ENCODE measurements at places on chromosomes 4 and X.

DNA sequence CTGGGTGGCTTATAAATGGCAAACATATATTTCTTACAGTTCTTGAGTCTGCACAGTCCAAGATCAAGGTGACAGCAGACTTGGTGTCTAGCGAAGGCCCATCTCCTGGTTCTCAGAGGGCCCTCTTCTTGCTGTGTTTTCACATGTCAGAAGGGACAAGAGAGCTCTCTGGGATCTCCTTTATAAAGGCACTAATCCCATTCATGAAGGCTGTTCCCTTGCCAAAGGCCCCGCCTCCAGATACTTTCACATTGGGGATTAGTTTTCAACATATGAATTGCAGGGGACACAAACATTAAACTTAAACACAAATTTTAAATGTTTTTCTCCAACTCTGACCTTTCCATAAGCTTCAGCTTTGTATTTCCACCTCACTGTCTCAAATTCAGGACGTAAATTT lies 1135.0 kb upstream of the TENM3 start:
- no peak for DNase-seq

- no peak for DNase-seq
Measured at GRCh38 chrX:67714004-67714403, 170.2 kb downstream of the AR start.

GRCh38 chrX:43805579-43805978 lies 76.7 kb downstream of the MAOB start:
- DNase-seq: no peak

DNA sequence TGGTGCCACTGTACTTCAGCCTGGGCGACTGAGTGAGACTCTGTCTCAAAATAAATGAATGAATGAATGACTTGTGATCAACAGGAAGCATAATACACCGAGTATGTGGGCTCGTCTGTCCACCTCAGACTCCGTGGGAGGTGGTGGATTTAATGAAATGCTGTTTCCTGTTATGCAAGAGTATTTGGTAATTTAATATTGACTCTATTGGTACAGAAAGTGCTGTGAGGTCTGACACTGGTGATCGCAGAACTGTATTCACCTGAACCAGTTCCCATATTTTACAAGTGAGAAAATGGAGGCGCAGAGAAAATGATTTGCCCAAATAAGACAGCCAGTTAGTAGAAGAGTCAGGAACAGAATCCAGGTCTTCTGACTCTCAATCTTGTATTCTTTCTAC lies 423.3 kb downstream of the RAPGEF2 start:
- DNase-seq: no peak

DNA sequence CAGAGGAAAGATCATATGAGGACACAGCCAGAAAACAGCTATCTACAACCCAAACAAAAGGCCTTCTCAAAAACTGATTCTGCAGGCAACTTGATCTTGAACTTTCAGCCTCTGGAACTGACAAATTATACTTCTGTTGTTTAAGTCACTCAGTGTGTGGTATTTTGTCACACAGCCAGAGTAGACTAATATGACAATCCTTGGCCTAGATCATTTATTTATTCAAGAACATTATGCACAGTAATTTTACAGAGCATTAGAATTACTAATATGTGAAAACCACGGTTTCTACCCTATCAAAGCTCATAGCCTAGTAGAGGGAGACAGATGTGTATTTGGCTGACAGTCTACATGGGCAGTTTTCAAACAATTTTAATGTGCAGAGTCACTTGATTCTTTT lies 167.8 kb upstream of the PCDH18 start:
- DNase-seq: no peak

GRCh38 chr4:158814636-158815330 lies 46.0 kb downstream of the FNIP2 start:
- no peak for DNase-seq

- no peak for DNase-seq
Measured at GRCh38 chrX:39773923-39774773, 323.6 kb downstream of the BCOR start.

- no peak for DNase-seq
Measured at GRCh38 chr4:8041172-8041571, 101.5 kb upstream of the AFAP1 start.

DNA sequence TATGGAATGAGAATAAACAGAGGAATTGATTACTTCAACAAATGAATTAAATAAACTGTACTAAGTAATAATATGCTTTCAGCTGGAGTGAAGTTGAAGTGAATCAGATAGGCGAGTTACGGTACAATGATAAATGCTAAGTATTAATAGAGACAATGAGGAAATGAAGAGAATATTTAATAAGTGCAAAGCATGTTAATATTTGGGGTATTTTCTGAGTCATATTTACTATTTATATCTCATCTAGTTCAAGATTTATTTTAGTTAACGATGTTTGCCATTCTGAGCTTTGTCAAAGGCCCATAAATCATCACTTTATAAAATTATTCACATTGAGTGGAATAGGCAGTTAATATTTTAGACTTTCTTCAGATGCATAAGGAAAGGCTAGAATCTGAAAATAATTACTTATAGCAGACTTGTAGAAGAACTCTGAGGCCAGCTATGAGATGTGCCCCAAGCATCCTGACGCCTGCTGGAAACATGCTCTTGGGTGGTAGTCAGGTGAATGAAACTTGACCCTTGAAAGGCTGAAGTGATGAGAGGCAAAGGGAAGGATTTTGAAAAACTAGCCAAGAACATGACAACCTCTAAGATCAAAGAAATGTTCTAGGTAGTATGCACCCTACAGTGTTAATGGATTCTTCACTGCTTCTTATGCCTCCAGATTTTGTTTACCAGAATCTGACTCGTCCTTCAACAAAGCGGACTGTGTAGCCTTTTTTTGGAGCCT lies 133.8 kb upstream of the STIM2 start:
- DNase-seq: no peak

DNA sequence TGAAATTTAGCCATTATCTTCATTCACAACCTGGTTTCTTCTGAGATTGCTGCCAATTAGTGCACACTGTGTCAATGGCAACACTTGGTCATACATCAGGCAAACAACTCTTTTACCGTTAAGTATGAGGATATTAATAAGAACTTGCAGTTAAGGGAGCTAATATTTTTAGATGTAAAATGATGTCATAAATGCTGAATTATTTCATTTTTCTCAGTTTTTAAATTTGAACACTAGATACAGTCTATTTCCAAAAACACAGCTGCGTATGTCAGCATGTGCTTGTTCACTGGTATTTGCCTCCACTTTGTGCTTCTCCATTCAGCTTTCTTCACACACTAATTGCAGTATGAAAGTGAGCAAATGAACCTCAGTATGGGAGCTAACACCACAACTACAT lies 1.6 kb downstream of the KLHL13 start:
- DNase-seq: no peak

DNA sequence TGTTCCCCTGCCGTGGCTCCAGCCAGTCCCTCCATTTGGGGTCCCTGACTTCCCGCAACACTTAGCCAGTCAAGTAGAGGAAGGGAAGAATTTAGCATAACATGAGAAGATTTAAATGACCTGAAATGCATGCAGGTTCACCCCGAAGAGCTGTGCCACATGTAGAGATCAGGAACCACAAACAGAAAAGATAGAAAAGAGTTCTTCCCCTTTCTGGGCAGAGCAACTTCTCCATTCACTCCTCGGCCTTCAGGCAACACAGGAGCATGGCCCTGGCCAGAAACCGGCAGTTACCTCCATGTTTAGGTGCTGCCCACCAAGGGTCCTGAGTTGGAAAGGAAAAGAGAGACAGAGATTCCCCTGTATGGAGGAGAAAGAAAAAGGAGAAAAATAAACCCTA lies 5.2 kb downstream of the NLRP2B start:
- no peak for DNase-seq

GRCh38 chrX:15679246-15679645 lies 14.6 kb upstream of the CLTRN start:
- DNase-seq: no peak

DNA sequence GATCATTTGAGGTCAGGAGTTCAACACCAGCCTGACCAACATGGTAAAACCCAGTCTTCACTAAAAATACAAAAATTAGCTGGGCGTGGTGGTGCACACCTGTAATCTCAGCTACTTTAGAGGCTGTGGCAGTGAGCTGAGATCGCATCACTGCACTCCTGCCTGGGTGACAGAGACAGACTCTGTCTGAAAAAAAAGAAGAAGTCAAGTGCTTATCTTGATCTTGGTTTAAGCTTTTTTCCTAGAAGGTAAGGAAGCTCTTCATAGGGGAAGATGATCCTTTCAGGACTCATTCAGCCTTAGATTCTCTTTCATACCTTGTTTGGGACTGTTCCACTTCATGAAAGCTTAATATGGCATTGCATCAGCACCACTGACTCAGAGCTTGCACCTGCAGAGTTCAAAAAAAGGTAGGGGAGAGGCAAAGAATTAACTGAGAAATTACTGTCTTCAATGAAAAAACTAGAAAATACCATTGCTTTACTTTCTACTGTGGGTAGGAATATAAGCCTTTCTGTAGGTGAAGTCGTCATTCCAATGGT lies 70.8 kb upstream of the EPGN start:
- no peak for DNase-seq

DNA sequence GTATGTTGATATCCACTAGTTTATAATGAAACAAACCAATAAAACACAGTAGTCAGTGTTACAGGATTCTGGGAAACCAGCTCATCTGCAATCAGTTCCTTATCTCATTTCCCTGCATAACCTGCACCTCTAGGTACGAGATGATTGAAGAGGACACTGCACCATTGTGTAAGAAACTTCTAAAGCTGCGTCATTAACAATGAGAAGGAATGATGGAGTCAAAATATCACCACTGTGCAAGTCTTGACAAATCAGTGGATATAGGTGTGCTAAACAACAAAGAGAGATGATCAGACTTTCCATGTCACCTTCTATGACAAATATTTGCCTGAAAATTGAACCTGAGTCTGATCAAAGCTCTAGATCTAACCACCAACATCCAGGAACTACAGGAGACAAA lies 40.7 kb upstream of the DHX15 start:
- DNase-seq: no peak

- DNase-seq: no peak
Measured at GRCh38 chr4:150867148-150867547, 147.9 kb downstream of the LRBA start.

DNA sequence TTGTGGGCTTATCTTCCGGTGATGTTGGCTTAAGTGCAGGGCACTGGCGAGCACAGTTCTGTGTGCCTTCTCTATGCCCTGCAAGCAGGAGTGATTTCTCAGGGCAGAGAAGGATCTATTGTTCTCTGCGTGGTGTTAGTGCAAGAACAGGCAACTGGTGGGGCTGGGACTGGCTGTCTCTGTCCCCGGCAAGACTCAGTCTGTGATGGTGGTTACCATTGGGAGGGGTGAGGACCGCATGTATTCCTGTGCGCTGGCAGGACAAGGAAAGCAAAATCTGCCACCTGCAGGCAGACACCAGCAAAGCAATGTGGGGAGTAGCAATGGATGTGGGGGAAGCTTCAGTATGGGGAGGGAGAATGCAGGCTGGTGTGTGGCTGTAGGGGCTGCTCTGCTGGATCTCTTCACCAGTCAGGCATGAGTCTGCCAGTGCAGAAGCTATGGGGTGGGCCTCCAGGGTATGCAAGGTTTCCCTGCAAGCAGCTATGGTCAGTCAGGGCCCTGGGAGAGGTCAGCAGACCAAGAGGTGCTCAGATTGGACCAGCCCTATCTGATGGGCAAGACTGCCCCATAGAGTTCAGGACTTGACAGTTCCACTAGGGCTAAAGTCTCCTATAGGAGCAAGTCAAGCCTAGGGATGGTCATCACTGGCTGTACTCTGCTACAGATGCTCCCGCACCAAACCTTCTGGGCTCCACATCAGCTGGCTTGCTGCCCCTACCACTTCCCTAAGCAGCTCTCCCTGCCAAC lies 16.8 kb downstream of the PF4 start:
- no peak for DNase-seq

DNA sequence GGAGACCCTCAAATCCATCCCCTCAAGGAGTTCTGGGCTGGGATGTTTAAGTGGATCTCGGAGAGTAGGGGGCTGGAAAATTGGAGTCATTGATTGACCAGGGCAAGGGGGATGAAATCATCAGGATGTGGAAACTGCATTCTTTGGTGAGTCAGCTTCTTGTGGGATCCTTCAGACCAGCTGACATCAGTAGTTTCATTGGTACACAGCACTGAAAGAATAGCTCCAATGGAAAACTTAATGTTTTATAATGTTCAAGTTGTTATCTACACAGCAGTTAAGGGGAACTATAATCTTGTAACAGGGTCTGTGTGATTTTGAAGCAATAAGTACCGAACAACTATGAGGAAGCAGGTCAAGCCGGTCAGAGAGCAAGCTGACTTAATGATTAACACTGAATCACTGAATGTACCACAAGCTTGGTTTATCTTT lies 506.1 kb downstream of the RPA4 start:
- no peak for DNase-seq

DNA sequence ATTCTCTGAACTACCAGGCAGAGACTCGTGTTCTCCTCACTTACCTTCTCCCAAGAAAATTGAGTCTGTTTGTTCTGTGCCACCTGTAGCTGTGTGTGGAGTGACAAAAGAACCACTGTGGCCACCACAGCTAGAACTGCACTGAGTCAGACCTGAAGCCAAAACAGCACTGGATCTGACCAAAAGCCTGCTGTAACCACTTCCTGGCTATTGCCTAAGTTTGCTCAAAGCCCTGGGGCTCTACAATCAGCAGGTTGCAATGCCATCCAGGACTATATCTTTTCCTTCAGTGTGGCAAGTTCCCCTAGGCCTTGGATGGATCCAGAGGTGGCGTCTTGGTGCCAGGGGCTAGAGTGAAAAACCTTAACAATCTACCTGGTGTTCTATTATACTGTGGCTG lies 449.1 kb downstream of the FAM133A start:
- no peak for DNase-seq

- DNase-seq: no peak
Measured at GRCh38 chr4:34183926-34184325, 2060.4 kb downstream of the ARAP2 start.

GRCh38 chr4:184825141-184825895 lies 450 bp downstream of the ACSL1 start:
- peak; percentile 42 for DNase-seq

DNA sequence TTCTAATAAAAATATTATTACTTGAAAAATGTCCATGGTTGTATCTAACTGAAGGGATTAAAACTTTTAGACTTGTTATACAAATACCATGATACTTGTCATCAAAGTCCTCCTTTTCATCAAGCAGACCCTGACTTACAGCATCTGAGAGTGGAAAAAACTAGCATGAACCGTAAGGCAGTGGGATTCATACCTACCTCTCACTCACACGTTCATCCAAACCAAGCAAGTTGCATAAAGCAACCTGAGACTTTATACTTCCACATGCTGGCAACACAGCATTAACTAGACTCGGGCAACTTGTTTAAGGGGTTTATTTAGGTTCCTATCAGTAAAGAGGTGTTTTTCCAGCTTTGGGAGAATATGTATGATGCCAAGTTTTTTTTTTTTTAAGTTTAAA lies 22.6 kb upstream of the TLR7 start:
- DNase-seq: no peak

GRCh38 chr4:127446427-127446885 lies 186.3 kb upstream of the INTU start:
- DNase-seq: no peak

DNA sequence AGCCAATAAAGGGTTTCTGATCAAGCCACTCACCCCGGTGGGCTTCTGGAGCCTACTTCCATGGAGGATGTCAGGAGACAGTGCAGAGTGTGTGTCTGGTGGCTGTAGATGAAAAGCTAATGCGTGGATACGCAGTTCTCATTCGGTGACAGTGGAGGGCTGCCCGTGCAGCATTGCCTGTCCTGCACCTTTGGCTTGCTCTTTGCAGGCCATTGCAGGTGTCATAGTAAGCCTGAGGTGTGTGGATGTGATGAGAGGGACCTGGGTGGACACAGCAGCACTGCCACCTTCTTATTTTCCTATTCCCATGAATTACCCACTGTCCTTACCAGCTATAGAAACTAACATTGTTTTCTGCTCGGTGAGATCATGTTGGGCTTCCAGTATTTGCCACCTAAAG lies 101.2 kb downstream of the STK32B start:
- no peak for DNase-seq
